ENCODE measurements at places on chromosomes 16 and 17.
A peak's percentile ranks its signal among the peaks of the same experiment; 100 is the strongest.

DNA sequence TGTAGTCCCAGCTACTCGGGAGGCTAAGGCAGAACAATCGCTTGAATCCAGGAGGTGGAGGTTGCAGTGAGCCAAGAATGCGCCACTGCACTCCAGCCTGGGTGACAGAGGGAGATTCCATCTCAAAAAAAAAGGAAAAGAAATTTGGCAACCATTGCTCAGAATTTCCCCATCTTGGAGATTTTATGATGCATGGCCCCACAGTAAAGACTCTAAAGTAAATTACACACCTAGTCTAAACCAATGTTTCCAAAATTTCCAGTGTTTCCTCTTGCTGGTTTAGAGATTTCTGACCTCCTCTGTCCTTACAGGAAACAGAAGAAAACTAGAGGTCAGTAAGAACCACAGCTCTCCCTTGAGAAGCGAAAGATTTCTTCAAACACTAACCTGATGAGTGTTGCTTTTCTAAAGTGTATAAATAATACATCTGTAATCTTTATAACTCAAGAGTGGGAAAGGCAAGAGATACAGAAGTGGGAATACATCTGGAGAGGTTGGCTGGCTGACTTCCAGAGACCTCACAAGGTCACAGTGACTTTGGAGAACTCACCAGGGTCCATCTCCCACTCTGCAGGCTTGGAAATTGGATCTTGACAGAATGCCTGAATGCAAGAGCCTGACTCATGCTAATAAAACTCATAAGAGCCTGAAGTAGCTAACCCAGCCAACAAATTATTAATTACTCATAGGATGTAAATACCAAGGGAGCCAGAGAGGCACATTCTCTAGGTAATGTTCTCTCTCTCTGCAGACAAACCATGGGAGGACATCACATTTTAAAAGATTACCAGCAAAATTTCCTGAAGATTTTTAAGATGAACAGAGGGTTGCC, 8.8 kb downstream of the ADAT1 start:
- DNase-seq = no peak

- no peak for DNase-seq
Measured at GRCh38 chr16:81850197-81850944, 71.3 kb downstream of the PLCG2 start.

- no peak for DNase-seq
Measured at GRCh38 chr16:72282362-72282761, 110.4 kb upstream of the PMFBP1 start.

DNA sequence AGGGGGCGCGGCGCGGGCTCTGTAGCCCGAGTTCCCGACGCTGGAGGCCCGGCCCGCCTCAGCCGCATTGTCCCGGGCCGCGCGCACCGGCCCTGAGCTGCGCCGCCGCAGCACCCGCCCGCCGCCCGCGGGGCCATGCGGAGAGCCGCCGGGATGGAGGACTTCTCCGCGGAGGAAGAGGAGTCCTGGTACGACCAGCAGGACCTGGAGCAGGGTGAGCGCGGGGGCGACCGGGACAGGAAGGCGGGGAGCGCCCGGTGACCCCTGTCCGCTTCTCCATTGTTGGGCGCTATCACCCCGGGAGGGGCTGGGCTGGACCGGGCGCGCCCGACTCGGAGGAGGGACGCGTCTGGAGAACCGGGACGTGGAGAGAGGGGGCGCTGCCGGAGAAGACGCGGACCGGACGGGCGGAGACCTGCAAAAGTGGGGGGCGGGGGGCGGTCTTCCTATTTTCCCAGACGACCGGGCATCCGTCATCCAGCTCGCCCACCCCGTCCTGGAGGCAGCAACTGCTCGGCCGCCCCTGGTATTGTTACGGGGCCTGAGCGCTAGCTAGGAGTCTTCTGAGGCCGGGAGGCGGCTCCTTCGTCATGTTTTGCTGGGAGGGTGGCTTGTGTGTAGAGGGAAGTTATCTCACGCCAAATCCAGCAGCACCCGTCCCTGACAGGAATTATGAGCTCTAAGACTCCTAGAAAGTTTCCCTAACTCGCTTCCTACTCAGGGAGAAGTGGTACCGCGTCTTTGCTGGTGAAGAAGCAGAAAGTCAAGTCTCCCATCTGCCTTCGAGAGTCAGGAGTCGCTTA, 678 bp downstream of the CDR2L start:
- DNase-seq = no peak

DNA sequence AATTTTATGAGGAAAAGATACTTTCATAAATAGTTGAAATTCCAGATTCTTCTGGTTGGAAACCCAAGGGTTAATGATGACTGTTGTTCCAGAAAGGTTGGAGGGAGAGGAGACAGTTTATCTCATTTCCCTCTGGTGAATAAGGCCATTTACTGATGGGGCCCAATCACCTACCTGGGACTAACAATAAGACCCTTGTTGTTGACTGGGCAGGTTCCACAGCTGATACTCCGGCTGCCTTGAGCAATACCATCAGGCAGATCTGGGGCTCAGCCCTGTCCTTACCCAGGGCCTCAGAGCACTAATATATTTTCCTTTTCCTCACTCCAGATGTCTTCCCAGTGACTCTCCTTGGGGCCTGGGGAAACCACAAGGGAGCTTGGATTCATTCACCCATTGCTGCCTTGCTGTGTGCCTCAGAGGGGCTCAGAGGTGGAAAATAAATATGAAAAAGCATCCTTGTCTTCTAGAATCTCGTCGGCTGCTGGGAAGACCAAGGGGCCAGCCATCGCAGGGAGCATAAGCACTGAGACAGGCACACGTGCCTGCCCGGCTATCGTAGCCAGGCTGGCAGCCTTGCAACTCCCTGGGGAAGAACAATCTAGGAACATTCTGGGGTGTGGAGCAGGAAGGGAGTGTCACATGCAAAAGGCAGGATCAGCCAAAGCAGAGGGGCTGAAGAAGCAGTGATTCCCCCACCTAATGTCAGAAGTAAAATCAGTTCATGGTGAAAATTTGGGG, 54.4 kb downstream of the MPRIP start:
- no peak for DNase-seq

GRCh38 chr16:28217326-28217725, 5.6 kb upstream of the XPO6 start:
- no peak for DNase-seq

- no peak for DNase-seq
Measured at GRCh38 chr17:49612726-49613125, 37.1 kb downstream of the NXPH3 start.

DNA sequence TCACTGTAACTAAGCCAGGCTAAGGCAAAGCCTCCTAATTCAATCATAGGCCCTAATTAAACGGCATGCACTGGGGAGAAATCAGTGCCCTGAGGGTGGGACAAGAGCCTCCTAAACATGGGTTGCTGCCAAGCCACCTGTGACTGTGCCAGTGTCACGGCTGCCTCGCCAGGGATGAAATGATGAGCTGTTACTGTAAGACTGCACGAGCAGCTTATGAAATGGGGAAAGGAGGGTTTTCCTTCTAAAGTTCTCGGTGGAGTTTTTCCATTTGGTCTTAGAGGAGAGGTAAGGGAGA, 12.7 kb downstream of the TMEM11 start:
- DNase-seq = no peak

- DNase-seq = no peak
Measured at GRCh38 chr16:658679-659571, 9.0 kb upstream of the RHOT2 start.

DNA sequence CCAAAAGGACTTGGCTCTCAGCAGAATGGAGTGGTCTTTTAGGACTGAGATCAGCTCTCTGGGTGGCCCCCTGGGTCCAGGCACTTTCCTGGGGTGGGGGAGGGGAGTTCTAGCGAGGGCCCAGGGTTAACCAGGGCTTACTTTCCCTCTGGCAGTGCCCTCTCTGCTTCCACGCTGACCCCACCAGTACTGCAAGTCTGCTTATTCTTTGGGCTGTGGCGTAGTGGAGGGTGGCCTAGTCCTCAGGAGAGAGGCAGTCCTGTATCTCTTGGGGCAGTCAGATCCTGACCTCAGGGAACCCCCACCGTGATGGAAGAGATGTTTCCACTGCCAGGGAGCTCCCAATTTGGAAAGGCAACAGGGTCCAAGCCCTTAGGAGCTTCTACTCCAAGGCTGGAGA, 79.4 kb downstream of the CCDC182 start:
- no peak for DNase-seq

- no peak for DNase-seq
Measured at GRCh38 chr17:5703736-5704135, 119.4 kb upstream of the NLRP1 start.

DNA sequence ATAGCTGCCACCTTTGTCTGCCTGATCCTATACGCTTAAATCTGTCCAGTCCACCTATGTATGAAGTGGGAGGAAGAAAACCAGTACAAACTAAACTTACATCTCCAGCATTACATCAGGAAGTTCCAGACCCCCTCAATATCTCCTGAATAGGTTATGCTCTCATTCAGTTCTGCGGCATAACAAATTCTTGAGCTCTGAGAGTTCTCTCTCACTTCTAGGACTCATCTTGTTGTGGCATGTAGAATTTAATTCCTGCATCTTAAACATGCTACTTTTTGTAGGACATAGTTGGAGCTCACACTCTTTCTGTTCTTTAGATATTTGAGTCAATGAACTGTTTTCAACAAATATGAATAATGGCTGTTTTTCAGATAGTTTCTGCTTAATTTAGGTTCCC, 662.5 kb downstream of the CDH11 start:
- no peak for DNase-seq

DNA sequence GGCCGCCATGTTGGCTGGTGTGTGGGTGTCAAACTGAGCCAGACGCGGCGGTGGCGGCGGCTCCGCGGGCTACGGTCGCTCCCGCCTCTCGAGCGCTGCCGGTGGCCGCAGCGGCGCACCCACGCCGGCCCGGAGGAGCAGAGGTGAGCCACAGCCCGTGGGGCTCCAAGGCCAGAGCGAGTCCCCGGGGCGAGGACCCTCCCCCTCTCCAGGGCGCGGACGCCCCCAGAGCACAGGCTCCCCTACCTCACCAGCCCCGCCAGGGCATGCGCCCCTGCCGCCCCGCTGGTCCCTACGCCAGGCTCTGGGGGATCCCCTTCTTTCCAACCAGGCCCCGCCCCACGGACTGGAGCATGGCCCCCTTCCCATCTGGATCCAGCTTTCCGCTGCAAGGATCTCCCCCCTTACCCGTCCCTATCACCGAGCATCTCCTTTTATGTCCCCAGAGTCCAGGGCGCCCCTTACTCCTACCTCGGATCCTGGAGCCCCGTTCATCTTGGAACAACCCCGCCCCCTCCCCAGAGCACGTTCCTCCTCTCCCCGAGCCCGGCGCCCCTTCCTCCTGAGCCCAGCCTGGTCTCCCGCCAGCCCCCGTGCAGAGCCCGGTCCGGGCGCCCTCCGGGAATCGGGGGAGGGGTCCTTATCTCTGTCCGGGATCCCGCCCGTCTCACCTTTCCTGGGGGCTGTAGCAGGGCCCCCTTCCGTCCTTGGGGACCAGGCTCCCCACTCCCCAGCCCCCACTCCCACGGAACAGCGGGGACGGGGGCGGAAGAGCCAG, 412 bp downstream of the EPN2 start:
- DNase-seq = peak; percentile 33

GRCh38 chr16:4053301-4053845, 62.9 kb downstream of the ADCY9 start:
- DNase-seq = no peak

DNA sequence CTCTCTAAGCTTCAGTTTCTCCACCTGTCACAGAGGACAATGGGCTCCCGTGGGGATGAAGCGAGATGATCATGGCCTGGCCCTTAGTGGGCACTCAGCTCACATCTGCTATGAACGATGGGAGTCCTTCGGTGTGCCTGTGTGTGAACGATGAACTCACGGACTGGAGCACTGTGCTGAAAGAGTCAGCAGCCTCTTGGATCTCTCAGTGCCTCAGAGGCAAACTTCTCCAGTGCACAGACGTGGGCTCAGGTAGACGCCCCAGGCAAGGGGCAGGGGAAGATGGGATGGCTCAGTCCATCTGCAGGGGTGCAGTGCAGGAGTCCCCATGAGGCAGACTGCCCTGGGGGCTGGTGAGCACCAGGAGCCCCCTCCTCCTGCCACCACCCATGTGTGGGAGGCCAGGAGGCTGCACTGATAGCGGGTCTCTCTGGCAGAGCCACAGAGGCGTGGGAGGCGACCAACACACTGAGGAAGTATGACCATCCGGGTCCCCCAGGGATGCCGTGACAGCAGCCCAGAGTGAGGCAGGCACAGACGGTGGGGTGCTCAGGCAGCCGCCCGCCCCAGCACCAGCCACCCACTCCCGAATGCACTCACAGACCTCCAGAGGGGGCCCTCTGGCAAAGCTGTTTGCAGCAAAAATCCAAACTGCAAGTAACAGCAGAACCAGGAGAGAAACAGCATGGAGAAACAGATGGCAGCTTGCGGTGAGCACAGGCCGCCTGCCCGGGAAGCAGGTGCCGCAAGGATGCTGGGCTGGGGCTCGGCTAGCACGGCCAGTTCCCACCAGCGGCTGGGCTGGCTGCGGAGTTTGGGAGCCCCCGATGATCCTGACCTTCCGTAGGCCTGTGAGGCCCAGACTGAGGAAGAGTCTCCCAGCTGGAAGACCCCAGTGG, 82.7 kb downstream of the RPH3AL start:
- no peak for DNase-seq

DNA sequence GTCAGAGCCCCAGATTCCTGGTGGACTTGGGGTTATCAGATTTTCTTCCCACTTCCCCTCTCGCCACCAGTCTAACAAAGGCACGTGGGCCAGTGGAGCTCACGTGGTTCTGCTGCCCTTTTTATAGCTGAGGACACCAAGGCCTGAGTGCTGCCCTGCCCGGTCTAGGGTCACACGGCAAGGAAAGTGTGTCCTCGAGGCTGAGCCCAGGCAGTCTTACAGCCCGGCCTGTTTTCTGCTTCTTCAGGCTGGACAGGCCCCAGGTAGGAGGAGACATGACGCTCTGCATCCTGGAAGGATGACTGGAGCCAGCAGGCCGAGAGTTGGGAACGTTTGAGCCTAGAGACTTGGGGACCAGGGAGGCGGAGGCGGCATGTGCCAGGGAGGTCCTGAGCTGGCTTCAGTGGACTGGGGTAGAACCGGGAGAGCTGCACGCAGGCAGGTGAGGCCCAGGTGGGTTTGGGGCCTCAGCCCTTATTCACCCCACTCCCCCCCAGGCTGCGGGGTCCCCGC, 3.5 kb downstream of the CTRB1 start:
- DNase-seq = no peak

DNA sequence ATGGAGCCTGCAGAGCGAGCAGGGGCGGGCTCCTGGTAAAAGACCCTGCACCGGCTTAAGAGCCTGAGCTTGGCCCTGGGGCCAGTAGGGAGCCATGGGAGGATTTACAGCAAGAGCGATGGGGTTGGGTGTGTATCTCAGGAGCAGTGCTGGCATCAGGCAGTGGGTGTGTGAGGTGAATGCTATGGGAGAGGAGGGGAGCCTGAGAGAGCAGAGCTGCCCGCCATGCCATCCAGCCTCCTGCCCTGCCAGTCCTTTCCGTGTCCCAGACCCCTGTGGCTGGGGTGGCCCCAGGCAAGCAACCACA, 23.3 kb downstream of the FAM83G start:
- DNase-seq = no peak
